NCI-H1092 (cell line): ENCODE measurements at places on chromosomes 7 and 10.

DNA sequence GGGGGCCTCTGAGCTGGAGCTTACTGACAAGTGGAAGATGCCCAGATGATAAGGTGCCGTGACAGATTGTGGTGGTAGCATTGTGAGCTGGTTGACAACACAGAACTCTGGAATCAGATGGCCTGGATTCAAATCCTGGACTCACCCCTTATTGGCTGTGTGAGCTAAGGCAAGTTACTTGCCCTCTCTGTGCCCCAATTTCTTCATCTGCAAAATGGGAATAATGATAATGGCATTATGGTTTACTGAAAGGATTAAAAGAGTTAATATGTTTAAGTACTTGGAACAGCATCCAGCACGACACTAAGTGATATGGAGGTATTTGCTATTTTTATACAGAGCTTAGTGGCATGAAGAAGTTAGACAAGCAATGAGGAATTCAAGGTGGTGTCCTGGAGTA lies 465.9 kb upstream of the GALNT17 start:
- no peak for DNase-seq

DNA sequence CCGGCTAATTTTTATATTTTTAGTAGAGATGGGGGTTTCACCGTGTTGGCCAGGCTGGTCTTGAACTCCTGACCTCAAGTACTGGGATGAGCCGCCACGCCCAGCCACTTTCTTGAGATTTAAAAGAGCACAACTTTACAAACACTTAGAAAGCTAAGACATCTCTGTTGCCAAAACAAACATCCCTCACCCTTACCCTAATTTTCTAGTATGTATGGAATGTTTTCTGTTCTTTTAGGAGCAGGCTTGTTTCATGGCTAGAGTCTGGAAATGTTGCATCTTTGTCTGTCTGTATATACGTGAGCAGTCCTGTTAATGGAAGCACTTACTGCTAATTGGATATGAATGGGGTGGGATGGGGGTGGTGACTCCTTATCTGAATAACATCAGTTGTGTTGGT lies 2.9 kb downstream of the OLAH start:
- no peak for DNase-seq

GRCh38 chr10:77159538-77160110 lies 478.0 kb downstream of the KCNMA1 start:
- DNase-seq: no peak

DNA sequence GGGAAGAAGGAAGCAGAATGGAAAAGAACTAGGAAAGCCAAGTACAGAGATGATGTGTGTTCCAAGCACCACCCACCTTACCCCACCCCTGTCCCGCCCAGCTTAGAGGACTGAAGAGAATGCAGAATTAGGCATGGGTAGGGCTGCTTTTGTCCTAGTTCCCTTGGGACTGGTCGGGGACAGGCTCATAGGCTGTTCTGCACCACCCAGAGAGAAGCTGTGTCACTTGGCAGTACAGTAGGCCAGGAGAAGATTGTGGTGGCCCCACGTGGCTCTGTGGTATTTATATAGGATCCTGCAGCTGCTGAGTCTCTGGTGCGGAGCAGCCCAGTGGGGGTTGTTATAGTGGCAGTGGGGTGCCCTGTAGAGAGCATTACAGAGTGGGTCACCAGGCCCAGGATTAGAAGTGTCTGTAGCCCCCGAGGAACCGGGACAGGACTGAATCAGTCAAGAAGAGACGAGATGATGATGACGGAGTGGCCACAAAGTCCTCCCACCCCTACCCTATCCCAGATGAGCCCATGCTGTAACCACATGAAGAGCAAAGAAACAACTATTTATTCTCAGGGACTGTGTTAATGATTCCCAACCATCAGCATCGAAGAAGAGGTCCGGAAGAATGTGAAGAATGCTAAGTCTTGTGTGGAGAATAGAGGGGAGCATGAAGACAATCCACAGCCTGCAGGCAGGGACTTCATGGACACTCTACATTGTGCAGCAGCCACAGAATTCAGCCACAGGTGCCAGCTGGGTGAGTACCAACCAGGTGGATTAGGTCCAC lies 88.9 kb downstream of the C1GALT1 start:
- DNase-seq: no peak

DNA sequence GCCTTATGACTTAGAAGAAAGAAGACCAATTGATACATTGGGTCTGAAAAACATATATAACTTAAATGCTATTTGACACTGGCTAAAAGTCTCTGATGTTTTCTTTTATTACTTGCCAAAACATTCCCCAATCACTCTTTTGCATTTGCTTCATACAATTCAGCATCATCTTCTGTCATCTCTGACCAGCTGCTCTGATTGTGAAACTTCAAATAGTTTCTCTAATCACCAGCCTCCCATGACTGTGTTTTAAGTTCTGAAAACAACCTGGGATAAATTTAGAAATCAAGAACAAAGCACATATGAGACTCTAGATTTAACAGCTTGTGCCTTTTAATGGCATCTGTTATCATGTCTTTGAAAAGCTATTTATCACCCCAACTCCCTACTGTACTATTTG lies 208.4 kb upstream of the KCND2 start:
- DNase-seq: no peak

- no peak for DNase-seq
These were observed 68.9 kb downstream of the ZNF365 start for GRCh38 chr10:62442894-62443669.

GRCh38 chr10:6431186-6431585 lies 148.9 kb downstream of the PRKCQ start:
- DNase-seq: no peak

DNA sequence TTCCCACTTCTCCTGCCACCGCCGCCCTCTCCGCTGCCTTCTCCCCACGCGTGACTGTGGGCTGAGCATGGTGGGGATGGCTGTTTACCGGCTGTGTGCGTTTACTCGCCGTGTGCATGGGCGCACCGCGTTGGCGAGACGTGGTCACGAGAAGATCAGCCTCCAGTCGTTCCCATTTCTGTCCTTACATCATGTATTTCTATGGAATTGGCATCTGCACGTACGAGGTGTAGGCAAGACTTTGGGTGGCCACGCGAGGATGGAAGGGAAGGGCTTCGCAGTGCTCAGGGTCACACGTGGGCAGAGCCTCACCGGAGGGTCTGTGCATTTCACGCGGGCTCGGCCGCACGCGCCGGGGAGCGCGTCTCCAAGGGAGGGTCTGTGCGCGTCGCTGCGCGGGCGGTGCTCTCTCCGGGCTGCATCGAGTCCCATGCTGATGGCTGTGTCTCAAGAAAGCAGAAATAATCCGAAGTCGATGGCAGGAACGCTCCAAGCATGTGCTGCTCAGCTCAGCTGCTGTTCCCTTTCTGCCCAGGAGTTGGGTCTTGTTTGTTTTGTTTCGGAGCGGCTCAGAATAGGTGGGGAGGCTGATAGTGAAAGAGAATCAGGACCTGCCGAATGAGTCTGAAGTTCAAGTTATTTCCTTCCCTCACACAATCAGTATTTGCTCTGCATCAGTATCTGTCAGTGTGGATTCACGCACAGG lies 973 bp downstream of the CAMK1D start:
- DNase-seq: no peak

- no peak for DNase-seq
These were observed 106.9 kb downstream of the ZNF467 start for GRCh38 chr7:149666360-149666945.

- DNase-seq: no peak
These were observed 53.7 kb upstream of the LBX1 start for GRCh38 chr10:101282947-101283346.

DNA sequence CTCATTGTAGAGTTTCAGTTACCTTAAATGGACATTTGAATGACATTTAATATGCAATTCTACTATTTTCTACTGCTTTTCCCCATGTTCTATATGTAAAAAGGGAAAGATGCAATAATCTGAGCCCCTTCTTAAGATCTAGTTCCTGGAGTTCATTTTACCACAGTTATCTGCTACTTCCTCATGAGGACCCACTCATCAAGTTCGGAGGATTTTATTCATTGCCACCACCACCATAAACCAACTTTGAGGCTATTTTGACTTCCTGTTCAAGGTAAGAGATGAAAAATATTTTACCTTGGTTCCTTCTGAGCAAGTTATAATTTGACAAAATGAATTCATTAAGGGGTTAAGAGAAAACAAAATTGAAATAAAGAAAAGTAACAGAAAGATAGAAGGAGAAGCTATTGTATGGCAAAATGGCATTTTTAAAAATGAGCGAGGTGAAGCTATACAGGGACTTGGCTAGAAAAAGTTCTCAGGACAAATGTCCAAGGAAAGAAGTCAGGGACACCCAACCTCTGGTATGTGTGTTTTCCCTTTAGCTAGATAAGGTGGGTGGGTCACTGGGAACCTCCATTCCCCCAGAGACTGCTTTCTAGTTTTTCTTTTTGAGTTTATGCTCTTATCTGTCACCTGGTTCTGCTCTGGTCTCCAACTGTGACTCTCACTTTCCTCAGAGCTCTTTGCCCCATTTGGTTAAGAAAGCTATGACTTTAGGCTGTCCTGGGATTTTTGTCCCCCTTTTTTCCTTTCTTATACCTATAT lies 14.9 kb upstream of the FAM3C start:
- no peak for DNase-seq

- no peak for DNase-seq
These were observed 40.2 kb downstream of the SEMA3E start for GRCh38 chr7:83608716-83609115.

DNA sequence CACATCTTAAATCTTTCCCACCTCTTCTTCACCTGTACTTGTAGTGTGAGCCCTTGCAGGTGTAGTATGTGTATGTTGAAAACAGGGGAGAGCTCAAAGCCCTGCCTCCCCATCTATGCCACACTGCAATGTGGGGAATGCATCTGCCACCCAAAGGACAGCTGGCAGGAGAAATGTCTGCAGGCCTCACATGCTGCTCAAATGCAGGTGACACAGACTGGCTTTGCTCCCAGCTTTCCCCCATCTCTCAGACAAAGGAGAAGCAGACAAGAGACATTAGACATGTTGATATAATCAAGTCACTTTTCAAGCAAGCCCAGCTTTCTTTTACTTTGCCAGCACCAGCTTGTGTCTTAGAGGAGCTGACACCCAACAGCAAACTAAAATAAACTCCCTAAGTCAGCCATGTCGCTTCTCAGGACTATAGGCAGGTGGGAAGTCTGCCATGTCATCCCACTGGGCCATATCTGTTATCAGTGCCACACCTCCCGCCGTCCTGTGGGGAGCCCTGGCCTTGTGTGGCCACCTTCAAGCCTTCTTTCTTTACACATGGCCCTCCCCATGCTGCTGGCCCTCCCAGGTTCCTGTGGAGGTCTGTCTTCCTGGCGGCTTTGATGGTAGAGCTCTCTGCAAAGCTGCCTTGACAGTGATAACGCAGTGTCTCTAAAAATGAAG lies 102.1 kb downstream of the CXCL12 start:
- no peak for DNase-seq

DNA sequence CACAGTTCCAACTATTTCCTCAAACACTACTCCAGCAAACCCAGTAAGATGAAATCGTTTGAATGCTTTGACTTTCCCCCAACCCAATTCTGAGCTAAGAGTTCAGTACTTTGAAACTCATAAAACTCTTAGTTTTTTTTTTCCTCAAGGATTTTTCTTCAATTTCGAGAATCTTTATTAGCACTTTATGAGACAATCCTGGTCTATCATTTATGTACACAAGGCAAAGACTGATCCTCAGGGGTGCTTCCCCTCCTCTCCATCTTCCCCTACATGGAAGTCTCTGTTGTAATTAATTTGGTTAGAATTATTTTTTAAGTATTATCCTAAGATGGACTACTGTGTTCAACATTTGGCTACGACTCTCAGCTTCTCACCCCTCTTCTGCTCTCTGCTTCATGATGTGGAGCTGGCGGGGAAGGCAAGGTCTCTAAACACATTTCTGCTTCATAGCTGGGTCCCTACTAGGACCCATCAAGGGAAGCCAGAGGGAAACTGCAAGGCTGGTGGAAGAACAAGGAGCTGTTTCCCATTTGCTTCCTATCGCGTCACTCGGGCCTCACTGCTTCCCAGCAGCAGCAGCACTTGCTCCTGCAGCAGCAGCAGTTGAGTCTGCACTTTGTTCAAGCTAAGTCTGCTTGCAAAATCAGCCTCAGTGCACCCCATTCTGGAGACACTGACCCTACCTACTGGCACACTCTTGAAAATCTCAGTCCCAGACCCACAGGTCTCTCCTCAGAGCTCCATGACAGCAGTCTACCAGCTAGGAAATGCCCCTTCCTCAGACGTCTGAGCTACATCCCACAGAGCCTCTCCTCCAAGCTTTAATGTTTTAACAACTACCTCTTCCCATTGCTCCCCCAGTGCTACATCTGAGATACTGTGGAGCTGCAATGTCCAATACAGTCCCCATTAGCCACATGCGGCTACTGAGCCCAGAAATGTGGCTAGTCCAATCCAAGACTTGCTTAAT lies 90.0 kb downstream of the CHCHD3 start:
- no peak for DNase-seq

GRCh38 chr10:18449611-18450026 lies 201.8 kb downstream of the NSUN6 start:
- no peak for DNase-seq

- no peak for DNase-seq
These were observed 1.3 kb upstream of the EBF3 start for GRCh38 chr10:129965425-129965808.

GRCh38 chr7:152579070-152579469 lies 96.9 kb downstream of the XRCC2 start:
- DNase-seq: no peak

DNA sequence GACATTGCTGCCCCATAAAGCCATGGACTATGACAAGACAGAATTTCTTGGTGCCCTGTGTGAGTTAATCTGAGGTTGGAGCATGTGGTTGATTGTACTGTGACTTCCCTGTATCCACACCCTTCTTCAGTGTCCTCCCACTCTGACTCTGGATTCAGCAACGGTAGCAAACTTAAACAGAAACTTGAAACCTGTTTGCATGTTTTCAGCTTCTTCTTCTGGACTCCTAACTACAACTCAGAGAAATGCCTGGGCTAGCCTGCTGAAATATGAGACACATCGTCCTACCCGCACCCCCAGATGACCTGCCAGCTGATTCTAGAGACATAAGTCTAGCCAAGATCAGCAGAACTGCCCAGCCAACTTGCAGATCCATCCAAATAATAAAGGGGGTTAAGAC lies 78.4 kb downstream of the IPMK start:
- DNase-seq: no peak

GRCh38 chr10:5514226-5514850 lies 10.4 kb upstream of the CALML3 start:
- no peak for DNase-seq
